ENCODE measurements at places on chromosomes 5 and 9.

GRCh38 chr5:134911285-134912206 lies 6.6 kb downstream of the PCBD2 start:
- DNase-seq: no peak

GRCh38 chr9:108207561-108208165 lies 648.1 kb downstream of the ACTL7B start:
- peak; percentile 59 for DNase-seq

GRCh38 chr5:142014911-142015584 lies 2.2 kb upstream of the GNPDA1 start:
- peak; percentile 48 for DNase-seq

GRCh38 chr5:124444147-124444775 lies 302.2 kb downstream of the ZNF608 start:
- no peak for DNase-seq

- DNase-seq: peak; percentile 17
These were observed 411.0 kb downstream of the MAT2B start for GRCh38 chr5:163916376-163916775.

GRCh38 chr9:136750526-136750925 lies 2.2 kb upstream of the LCN6 start:
- DNase-seq: no peak

- DNase-seq: no peak
These were observed 29.1 kb upstream of the ANKRD55 start for GRCh38 chr5:56262279-56262678.

- no peak for DNase-seq
These were observed 74.5 kb downstream of the ADAMTSL1 start for GRCh38 chr9:18548456-18548855.

DNA sequence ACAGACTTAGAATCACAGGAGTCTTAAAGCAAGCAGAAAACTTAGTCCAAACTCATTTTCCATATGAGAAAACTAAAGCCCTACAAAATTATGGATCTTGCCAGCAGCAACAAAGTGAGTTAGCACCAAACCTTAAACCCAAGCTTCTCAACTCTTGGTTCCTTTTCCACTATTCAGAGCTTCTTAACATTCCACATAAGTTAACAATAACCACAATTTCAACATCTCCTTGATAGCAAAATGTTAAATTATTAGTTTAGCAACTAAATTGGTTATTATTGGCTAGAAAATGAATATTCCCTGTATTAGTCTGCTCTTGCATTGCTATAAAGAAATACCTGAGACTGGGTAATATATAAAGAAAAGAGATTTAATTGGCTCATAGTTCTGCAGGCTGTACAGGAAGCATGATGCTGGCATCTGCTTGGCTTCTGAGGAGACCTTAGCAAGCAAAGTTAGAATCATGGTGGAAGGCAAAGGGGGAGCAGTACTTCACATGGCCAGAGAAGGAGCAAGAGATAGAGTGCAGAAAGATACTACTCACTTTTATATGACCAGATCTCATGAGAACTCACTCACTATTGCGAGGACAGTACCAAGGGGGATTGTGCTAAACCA lies 26.2 kb upstream of the ARSB start:
- no peak for DNase-seq

Measured in putamen (tissue), 1 donor.